ENCODE measurements at places on chromosomes 7 and 10. TPM values are rescaled to one million over a fixed set of nuclear protein-coding genes. Genes with fewer than 3 reads are reported as not detected.

SLC26A4 gene
- 1.3 TPM for total RNA-seq

WNT8B gene
- total RNA-seq: not detected

GIMAP1 gene
- 9.4 TPM for total RNA-seq

LIPF gene
- not detected for total RNA-seq

CPN1 gene
- not detected for total RNA-seq

CHST12 gene
- 17.0 TPM for total RNA-seq

C10orf67 gene
- total RNA-seq: not detected

PKD2L1 gene
- not detected for total RNA-seq

STAG3 gene
- 0.13 TPM for total RNA-seq

PRSS37 gene
- total RNA-seq: not detected

INA gene
- 1.1 TPM for total RNA-seq

SLC26A5 gene
- not detected for total RNA-seq

CUZD1 gene
- 1.5 TPM for total RNA-seq

CALHM1 gene
- total RNA-seq: not detected

SBDS gene
- 172 TPM for total RNA-seq

TET1 gene
- total RNA-seq: 0.69 TPM

GJC3 gene
- not detected for total RNA-seq

MEOX2 gene
- total RNA-seq: 34.8 TPM

TMEM229A gene
- total RNA-seq: not detected

CLRN3 gene
- not detected for total RNA-seq

RPS24 gene
- 2,710 TPM for total RNA-seq

TMEM254 gene
- 7.1 TPM for total RNA-seq

CNPY1 gene
- total RNA-seq: not detected

HABP2 gene
- total RNA-seq: not detected

HOXA13 gene
- not detected for total RNA-seq

BAMBI gene
- 1.1 TPM for total RNA-seq

GPR158 gene
- total RNA-seq: not detected

CALY gene
- not detected for total RNA-seq

MRC1 gene
- 17.5 TPM for total RNA-seq

IDI1 gene
- total RNA-seq: 82.6 TPM

KAZALD1 gene
- total RNA-seq: 0.40 TPM

PBLD gene
- 2.5 TPM for total RNA-seq

STEAP4 gene
- not detected for total RNA-seq

CNPY4 gene
- total RNA-seq: 23.8 TPM

OR2A25 gene
- total RNA-seq: not detected

GRID1 gene
- not detected for total RNA-seq

MOGAT3 gene
- total RNA-seq: not detected

PDE6C gene
- not detected for total RNA-seq

SORBS1 gene
- 4.2 TPM for total RNA-seq

PDGFA gene
- 87.3 TPM for total RNA-seq

WASHC2A gene
- 42.8 TPM for total RNA-seq

TUBB8 gene
- 0.13 TPM for total RNA-seq

NHLRC2 gene
- 34.0 TPM for total RNA-seq

SPDYE5 gene
- total RNA-seq: not detected

HOXA6 gene
- total RNA-seq: 6.5 TPM

MKX gene
- not detected for total RNA-seq

SCIN gene
- total RNA-seq: 0.13 TPM

NODAL gene
- total RNA-seq: not detected

OR2A7 gene
- total RNA-seq: not detected

SPRN gene
- total RNA-seq: 0.05 TPM

NOS3 gene
- total RNA-seq: 25.3 TPM

LRGUK gene
- not detected for total RNA-seq
